ENCODE measurements at places on chromosomes 6 and 20.
A peak's percentile ranks its signal among the peaks of the same experiment; 100 is the strongest.

- no peak for DNase-seq
Observed at GRCh38 chr20:62710886-62711702, 2.5 kb downstream of the NTSR1 start.

DNA sequence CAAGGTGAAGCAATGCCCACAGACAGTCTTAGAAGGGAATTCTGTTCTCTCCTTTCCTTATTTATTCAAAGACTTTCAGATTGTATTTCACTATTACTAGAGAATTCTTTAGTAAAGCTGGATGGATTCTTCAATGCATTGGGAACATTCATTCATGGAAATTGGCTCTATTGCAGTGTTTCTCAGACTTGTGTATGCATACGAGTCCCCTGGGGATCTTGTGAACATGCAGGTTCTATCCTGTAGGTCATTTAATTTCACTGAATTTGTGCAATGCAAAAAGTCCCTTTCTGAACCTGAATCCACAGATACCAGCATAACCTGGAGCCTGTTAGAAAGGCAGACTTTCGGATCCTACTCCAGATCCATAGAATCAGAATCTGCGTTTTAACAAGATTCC lies 160.9 kb upstream of the AHI1 start:
- no peak for DNase-seq

DNA sequence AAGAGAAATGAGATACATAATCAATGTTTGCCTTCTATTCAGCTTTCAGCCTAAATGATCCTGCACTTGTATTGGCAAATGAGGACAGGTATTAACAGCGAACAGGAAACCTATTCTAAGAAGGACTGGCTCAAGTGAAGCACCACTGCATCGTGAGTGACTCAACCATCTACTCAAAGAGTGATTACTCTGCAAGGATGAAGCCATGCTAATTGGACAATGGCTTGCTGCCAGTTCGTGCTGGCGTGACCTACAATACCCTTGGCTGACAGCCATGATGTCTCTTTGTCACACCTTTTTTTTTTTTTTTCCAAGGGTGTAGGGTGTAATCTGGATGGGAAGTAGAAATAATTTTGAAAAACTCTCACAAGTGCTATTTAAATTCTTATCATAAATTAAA lies 104.9 kb downstream of the GJA10 start:
- DNase-seq, result peak; percentile 48

GRCh38 chr6:116265041-116265829 lies 11.4 kb upstream of the TSPYL4 start:
- no peak for DNase-seq

- no peak for DNase-seq
Observed at GRCh38 chr6:148580442-148580841, 166.4 kb upstream of the UST start.

DNA sequence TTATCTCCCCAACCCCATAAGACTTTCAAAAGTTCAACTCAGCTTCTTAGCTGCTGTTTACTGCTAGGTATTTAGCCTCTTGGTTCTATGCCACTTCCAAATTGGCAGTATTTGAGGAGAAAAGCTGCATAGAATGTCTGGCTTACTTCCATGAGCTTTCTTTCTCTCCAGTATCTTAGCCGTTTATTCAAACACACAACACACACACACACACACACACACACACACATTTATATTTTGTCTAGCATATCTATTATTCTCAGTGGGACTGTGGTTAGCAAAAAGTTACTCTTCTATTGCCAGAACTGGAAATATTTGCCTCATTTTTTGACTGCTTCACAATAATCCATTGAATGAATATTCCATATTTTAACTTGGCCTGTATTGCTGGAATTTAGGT lies 634.2 kb upstream of the IMPG1 start:
- DNase-seq, result no peak

- no peak for DNase-seq
Observed at GRCh38 chr20:44858606-44859360, 26.7 kb upstream of the YWHAB start.

DNA sequence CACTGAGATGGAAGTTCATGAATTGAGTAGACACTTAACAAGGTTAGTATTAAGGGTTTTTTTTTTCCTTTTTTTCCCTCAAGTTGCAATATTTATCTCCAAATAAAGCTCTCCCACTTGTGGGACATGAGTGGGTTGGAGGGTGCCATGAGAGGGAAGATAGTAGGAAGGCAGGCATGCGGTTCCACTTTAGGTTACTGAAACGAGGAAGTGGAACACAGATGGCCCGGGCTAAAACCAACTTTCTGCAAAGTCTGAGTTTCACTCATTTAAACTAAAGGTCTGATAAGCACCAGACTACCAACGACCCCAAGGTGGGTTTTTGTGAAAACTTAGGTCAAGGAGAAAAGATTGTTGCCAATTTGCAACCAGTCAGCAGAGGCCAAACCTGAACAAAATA lies 42.2 kb downstream of the TBC1D7 start:
- no peak for DNase-seq

DNA sequence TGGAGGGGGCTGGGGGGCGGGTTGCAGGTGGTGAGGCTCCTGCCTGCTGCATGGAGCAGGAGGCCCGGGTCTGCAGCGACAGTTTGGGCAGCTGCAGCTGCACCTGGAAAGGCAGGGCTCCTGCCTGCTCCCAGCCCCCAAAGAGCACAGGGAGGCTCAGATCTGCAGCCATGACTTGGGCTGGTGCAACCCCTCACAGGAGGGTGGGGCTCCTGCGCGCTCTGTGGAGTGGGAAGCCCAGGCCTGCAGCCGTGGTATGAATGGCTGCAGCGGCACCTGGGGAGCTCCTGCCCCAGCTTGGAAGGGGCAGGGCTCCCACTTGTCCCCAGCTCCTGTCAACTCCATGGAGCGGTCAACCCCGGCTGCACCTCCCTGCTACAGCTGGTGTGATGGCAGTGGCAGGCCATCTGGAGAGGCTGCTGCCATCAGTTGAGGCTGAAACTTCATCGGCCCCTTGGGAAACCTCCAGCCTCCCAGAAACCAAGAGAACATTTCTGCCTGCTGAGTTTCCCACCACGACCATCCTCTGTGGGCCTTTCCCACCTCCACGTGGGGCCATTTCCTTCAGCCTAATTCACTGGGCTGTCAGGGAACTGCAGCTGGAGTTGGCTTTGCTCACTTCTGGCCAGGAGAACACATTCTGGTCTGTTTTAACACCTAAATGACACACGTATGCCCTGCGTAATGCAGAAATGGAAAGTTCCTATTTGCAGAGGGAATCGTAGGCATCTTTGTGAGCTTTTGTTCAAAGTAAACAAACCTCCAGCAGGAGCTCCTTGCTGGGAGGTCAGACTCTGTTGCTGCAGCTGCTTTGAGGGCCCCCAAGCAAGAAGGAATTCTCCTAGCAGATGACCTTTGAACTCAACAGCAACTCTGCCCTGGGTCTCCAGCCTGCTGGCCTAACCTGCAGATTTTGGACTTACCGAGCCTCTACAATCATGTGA lies 429.0 kb downstream of the PREX1 start:
- DNase-seq, result no peak

DNA sequence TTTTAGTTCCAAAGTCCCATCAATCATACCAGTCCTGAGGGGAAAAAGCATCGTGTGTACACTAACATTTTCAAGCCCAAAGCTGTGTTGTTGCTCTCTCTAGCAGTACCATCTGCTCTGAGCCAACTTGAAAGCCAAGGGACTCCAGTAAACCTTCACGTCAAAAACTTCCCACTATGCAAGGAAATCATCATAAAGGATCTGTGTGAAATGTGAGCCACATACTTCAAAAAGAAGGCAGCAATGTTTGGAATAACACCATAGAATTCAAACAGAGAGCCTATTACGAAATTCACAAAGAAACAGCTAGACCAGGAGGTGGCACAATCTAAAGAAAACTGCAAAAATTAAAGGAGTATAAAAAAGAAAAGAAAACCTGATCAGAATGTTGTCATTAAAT lies 399.8 kb upstream of the EPHA7 start:
- no peak for DNase-seq

All from WERI-Rb-1 (cell line).